Type B pancreatic cell (in vitro differentiated cells): ENCODE measurements at places on chromosomes 1 and 21.

- DNase-seq: no peak
These were observed 53.0 kb downstream of the EYA3 start for GRCh38 chr1:28035420-28035819.

GRCh38 chr1:88943241-88943640, 49.2 kb downstream of the KYAT3 start:
- DNase-seq: no peak

DNA sequence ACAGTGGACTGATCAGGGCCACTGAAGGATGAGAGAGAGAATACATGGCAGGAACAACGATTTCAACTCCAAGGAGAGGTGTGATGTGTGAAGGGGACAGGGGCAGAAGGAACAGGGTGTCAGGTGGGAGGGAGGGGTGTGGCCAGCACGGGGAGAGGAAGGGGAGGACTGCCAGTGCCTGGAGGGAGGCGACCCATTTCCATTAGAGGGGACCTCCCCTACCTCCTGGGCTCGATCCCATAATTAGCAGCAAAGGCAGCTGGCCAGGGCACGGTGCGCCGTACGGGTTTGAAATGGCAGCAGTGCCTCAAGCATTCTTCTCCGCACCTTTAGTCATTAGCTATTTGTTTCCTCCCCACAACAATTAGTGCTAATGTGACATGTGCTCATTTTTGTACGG, 22.7 kb downstream of the CRYAA start:
- DNase-seq: peak; percentile 47

DNA sequence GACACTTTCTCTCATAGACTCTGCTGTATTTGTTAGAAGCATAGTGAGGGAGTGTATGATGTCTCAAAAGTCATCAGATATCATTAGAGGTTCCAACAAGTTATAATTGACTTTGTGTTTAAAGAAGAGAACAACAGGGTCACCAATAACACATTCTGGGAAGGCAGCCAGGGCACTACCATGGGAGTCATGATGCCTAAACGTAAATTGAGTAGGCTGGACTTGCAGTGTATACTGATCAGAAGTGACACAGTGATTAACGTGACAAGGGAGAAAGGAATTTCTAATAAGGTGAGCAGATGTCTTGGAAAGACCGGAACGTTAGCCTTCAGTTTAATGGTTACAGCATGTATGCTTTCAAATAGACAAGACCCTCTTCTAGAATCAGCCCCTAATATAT, 973.2 kb downstream of the NCAM2 start:
- no peak for DNase-seq

GRCh38 chr1:117754061-117754969, 148.5 kb downstream of the TENT5C start:
- no peak for DNase-seq

DNA sequence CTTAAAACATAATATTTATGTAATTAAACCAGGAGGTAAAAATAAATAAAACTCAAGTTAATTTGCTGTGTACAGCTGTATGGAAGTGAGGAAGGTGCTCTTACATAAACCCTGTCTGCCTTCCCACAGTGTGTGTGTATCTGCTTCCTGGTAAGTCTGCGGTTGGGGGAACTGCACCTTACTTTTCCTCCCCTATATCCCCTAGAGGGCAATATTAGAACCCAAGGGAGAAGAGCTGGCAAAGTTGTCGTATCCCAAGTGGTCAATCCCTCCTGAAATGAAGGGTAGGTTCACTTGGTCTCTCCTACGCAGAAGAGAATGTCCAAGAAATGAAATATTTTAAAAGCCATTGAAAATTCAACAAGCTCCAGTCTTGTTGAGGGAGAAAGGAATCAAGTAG, 17.8 kb upstream of the JAK1 start:
- no peak for DNase-seq

- DNase-seq: no peak
These were observed 56.3 kb upstream of the HTR1D start for GRCh38 chr1:23273450-23274133.

DNA sequence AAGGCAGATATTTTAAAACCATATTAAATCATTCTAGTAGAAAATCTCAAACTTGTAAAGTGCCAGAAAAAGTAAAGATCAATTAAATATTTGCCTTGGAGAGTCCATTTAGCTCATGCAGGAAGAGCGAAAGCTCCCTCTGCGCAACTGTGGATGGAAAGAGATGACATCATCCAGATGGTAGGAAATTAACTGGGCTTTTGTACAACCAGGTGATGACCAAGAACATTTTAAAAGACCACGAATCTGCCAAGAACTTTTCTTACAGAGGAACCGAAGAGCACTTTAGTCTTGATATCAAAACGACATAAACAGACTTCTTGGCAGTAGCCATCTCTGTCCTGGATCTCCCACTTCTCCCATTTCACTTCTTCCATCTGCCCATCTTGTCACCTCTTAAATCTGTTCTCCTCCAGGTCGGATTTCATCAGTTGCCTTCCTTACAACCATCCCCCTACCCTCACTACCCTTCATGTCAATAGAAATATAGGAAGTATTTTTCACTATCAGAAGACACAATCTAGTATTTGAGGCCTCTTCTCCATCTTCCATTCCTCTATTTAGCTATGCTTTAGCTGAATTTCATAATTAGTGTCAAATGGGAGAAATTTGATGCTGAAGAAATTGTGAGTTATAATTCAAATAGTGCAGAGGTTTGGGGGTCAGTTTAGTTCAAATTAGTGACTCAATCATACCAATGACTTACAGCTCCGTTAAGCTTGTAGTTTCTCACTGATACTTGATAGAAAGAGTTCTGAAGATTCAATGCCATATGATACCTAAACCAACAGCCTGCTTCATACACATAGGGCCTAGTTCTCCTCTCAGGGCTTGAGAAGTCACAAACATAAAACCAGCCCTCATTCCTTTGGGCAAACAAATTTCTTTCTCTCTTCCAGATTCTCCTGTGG, 22.0 kb upstream of the DNASE2B start:
- DNase-seq: no peak

GRCh38 chr1:154342132-154342531, 16.8 kb downstream of the ATP8B2 start:
- DNase-seq: no peak

GRCh38 chr1:50139339-50140181, 30.8 kb downstream of the ELAVL4 start:
- no peak for DNase-seq

GRCh38 chr1:23304140-23304620, 39.9 kb downstream of the HNRNPR start:
- DNase-seq: no peak

GRCh38 chr1:150696590-150696989, 364 bp downstream of the GOLPH3L start:
- DNase-seq: no peak

- no peak for DNase-seq
These were observed 48.3 kb upstream of the DPH5 start for GRCh38 chr1:101073836-101074235.

DNA sequence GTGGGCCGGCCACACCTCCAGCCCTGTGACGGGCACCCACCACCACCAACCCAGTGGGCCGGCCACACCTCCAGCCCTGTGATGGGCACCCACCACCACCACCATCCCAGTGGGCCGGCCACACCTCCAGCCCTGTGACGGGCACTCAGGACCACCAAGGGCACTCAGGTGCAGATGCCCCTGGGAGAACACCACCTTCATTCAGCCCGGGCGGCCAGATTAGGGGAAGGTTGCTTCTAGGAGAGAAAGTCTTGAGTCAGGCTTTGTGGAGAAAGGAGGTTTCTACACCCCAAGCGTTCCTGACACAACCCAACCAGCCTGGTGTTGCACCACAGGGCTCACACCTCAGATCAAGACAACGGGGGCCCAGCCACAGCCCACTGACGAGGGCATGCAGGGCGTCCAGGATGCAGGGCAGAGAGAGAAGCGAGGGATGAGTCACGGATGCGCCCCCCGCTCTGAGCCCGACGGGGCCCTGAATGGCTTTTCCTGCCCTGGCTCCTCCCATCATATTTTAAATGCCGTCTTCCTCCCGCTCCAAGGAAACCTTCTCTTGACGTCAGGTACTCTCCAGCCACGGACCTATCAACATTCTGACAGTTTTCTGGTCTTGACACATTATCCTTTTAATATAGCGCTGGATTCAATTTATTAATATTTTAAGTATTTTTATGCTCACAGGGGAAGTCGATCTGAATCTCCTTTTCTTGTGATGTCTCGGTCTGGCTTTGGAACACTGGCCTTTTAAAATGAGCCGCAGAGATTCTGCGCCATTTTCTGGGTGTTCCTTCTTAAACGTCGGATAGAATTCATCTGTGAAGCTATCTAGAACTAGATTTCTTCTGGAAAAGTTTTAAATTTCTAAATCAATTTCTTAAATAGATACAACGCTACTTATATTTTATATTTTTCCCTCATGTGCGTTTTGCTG, 631 bp upstream of the SPATC1L start:
- DNase-seq: peak; percentile 86

DNA sequence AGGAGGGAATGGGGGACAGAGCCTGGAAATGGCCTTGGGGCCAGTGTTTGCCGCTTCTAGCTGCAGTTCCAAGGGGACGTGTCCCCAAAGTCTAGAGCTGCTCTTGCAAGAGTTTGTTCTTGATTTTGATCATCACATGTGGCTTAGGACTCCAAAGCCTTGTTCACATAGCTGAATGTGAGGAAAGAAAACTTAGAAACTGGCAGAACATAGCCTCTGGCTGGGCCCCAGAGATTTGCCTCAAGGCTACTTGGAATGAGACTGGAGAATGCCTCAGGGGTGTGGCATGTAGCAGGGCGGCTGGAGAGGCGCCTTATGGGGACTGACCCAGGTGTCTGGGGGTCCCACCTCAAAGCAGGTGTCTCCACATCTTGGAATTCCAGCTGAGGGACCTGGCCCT, 2.3 kb downstream of the PDXK start:
- DNase-seq: no peak

DNA sequence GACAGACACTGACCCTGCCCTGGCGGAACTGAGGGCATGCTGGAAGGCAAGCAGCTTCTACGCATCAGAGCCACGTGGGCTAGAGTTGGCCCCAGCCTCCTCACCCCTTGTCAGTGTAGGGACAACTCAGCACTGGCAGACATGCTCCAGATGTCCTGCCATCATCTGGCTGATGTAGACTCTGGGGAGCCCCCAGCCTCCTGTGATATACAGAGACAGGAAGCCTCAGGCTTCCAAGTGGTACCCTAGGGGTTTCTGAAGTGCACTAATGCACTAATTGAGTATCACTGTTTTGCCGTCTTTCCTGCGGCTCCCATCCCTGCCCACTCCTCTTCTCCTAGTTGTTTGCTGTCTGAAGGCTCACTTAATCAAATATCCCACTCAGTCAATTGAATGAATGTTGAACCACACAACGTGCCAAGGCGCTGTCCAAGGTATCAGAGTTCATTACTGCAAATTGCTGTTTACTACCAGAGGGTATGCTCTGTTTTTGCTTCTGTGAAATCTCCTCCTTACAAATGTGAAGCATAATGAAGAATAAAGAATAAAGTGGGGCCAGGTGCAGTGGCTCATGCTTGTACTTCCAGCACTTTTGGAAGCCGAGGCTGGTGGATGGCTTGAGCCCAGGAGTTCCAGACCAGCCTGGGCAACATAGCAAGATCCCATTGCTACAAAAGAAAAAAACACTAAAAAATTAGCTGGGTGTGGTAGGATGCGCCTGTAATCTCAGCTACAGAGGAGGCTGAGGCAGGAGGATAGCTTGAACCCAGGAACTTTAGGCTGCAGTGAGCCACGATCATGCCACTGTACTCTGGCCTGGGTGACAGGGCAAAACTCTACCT, 76.4 kb upstream of the ZBTB18 start:
- no peak for DNase-seq

GRCh38 chr21:26877018-26877417, 31.8 kb upstream of the ADAMTS1 start:
- DNase-seq: no peak

- no peak for DNase-seq
These were observed 252.4 kb downstream of the TOMM20 start for GRCh38 chr1:234875953-234876855.

DNA sequence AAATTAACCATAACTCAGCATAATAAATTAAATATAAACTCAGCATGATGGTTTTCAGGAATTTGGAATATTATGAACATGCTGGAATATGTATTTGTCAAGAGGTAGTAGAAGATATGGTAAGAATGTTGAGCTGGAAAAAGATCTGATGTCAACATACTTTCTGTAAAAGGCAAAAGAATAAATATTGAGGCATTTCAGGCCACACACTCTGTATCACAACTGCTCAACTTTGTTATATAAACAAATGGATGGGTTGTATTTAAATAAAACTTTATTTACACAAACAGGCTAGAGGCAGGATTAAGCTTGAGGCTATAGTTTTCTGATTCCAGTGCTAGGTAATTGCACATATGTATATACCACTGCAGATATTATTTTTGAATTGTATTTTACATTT, 1409.4 kb downstream of the MRPL39 start:
- no peak for DNase-seq

DNA sequence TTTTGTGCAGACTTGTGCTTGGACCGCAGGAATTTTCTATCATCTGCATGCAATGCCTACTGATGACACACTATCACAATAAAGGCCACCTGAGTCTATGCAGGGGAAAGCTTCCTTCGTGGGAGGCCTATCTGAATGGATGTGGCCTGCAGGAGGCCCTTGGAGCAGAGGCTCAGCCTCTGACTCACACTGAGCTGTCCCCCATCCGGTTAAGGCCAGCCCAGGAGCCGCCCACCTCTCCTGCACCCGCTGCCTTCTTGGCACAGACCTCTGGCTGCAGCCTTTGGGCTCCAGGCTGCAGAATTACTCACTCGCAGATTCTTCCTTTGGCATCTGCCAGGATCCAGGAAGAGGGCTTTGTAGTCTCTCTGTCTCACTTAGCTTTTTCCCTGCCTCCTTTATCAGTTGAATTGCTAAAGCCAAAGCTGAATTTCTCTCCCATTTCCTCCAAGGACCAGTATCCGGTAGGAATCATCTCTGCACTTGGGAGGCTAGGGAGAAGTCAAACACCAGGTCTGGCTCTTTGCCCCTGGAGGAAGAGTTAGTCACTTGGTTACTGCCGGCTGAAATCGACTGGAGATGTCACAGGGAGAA, 65.1 kb upstream of the JUN start:
- no peak for DNase-seq

DNA sequence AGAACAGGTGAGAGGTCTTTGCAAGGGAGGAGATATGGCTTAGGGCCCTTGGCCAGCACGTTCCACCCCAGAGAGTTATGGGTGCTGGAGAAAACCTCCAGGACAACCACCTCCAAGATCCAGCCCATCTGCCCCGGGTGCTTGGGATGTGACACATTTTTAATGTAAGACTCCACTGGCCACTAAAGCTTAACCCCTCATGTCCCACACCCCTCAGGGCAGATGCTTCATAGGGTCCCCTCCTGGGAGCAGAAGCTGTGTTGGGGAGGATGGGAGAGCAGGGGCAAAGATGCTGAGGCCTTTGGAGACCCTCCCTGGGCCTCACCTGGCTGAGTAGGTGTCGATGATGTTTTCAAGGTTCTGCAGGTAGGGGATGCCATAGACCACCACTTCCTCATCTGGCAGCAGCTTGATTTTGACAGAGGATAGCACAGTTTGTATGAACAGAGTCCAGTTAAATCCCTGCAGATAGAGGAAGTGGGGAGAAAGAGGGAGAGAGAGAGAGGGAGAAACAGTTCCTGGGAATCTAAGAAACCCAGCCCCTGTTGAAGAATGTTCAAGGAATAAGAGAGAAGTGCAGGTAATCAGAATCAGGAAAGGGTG, 11.9 kb downstream of the PRXL2B start:
- DNase-seq: no peak

- DNase-seq: no peak
These were observed 220.6 kb downstream of the PTGER3 start for GRCh38 chr1:70827030-70827429.
